GM12865 (cell line): ENCODE measurements at places on chromosomes 11 and 22.

DNA sequence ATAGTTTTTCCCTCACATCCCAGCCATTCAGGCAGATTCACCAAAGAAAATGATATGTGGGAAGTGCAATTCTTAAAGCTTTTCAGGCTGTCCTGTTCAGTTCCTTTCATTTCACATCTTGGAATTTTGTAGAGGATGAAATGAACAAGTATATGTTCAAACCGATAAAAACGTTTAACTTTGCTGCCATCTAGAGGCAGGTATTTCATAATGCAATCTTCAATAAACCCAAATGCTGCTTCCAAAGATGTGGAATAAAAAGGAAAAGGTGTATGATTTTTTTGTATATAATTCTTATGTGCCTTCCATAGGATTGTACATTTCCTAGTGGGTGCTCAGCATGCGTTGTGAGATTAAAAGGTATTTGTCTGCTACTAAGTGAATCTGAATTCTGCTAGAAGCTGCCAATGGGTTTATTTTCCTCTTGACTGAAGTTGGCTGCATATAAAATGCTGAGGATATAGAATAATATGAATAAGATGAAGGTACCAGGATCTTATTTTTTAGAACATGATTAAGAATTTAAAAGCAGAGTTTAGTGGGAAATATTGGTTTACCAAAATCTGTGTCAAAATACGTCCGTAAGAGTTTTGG lies 199.3 kb downstream of the PGR start:
- DNase-seq = peak; percentile 41

GRCh38 chr11:110331626-110332025 lies 35.2 kb upstream of the RDX start:
- DNase-seq = no peak

- DNase-seq = peak; percentile 5
These were observed 239.3 kb downstream of the GRIK4 start for GRCh38 chr11:120750647-120751549.

GRCh38 chr22:49322861-49323622 lies 504.6 kb downstream of the BRD1 start:
- DNase-seq = no peak

- no peak for DNase-seq
These were observed 59.5 kb downstream of the MCM5 start for GRCh38 chr22:35459423-35459894.

DNA sequence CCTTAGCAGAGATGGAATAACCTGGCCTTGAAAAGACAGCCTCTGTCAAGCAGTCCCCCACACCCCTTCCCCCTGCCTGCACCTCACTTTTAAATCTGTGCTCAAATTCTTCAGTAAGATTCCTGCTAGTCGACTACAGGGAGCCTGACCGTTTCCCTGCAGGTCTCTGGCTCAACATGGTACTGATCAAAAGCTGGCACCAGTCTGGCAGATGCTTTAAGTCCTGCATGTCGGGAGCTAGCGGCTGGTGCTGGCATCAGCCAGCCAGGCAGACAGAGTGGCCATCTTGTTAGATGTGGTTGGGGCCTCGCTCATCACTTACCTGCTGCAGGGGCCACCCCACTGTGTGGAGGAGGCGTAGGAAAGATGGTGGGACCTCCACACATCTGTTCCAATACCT lies 204.4 kb upstream of the SORL1-AS1 start:
- no peak for DNase-seq
